Left ventricle myocardium superior (tissue), 1 donor: ENCODE measurements at places on chromosomes 4 and X. TPM values are rescaled to one million over a fixed set of nuclear protein-coding genes. Genes with fewer than 3 reads are reported as not detected.

The WDR45 gene
- 65.4 TPM for total RNA-seq

The SPP1 gene
- 2.7 TPM for total RNA-seq

The TEX13C gene
- total RNA-seq: not detected

DNA sequence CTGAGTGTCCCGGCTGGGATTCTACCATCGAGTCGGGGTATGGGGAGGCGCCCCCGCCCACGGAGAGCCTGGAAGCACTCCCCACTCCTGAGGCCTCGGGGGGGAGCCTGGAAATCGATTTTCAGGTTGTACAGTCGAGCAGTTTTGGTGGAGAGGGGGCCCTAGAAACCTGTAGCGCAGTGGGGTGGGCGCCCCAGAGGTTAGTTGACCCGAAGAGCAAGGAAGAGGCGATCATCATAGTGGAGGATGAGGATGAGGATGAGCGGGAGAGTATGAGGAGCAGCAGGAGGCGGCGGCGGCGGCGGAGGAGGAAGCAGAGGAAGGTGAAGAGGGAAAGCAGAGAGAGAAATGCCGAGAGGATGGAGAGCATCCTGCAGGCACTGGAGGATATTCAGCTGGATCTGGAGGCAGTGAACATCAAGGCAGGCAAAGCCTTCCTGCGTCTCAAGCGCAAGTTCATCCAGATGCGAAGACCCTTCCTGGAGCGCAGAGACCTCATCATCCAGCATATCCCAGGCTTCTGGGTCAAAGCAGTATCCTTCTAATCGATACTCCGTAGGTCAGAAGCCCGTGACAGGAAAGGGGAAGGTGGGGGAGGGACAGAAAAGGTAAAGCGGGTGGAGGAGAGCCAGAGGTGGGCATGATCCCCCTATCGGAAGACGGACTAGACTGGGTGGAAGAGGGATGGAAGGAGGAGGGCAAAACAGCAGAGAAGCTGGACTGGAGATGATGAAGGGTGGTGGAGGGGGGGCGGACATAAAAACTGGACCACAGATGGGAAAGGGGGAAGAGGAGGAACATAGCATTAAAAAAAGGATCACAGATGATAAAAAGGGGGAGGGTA is 828 bp downstream of the TSPYL2 start:
- DNase-seq: no peak

- peak; percentile 89 for DNase-seq
Measured at GRCh38 chrX:71118032-71118984, at the start of gene MED12. MED12 (plus strand) TSS chrX:71118596; CDS start chrX:71118755, 159 bp downstream.
